Metanephros (tissue), 2 donors: ENCODE measurements at places on chromosomes 2 and 18. TPM values are rescaled to one million over a fixed set of nuclear protein-coding genes. Genes with fewer than 3 reads are reported as not detected.

Gene CHRNG
- 9.5 TPM for total RNA-seq

Gene CCDC121
- 6.2 TPM for total RNA-seq

Gene VIT
- 0.88 TPM for total RNA-seq

Gene SEPTIN10
- 58.6 TPM for total RNA-seq

Gene ASB18
- 2.0 TPM for total RNA-seq

Gene IL1RN
- total RNA-seq = 6.0 TPM

Gene GAD1
- 2.0 TPM for total RNA-seq

Gene ITGB6
- total RNA-seq = 21.3 TPM

Gene SERPINB3
- total RNA-seq = not detected

Gene SLC9A4
- 12.9 TPM for total RNA-seq

Gene FKBP1B
- 5.9 TPM for total RNA-seq

Gene TUBB8B
- total RNA-seq = not detected

Gene CD8B2
- 0.06 TPM for total RNA-seq

Gene SERPINB4
- not detected for total RNA-seq

Gene DSC2
- 19.8 TPM for total RNA-seq

Gene TPRKB
- total RNA-seq = 23.7 TPM

Gene SNORC
- total RNA-seq = 0.93 TPM
